Retina (tissue), 1 donor: ENCODE measurements at places on chromosomes 6 and 20.

DNA sequence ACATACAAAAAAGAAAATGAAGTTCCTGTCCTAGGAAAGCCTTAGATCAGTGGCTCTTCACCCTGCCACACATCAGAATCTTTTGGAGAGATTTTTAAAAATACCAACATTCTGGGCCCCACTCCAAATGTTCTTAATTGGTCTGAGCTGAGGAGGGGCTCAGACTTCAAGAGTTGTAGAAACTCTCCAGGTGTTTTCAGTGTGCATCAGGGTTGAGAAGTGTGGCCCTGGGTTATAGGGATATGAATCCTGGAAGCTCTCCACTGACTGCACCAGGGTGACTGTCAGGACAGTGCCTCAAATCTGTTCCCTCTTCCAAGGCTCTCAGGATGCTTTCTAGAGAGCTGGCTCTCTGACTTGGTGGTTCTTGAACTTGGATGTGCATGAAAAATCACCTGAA lies 5.5 kb upstream of the MYLK2 start:
- no peak for DNase-seq

DNA sequence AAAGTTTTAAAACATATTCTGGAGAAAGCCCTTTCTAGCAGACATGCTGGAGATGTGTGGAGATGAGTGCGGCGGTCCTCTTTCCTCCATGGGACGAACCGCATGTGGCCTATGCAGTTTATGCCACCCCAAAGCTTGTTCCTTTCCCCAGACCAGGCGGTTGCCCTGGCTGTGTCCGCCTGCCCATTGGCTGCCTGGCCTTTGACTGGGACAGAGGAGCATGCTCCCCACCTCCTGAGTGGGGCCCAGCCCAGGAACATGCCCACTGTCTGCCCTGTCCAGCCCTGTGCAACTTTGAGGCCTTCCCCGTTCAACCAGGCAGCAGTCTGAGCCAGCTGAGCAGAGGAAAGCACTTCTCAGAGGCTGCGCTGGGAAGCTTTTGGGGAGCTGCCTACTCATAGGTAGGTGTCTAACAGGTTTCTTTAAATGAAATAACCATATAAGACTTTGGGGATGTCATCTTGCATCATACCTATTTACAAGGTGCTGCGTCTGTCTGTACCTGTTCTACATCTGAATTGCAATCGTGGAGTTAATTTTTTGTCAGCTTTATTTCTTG lies 20.6 kb downstream of the FOXC1 start:
- no peak for DNase-seq

DNA sequence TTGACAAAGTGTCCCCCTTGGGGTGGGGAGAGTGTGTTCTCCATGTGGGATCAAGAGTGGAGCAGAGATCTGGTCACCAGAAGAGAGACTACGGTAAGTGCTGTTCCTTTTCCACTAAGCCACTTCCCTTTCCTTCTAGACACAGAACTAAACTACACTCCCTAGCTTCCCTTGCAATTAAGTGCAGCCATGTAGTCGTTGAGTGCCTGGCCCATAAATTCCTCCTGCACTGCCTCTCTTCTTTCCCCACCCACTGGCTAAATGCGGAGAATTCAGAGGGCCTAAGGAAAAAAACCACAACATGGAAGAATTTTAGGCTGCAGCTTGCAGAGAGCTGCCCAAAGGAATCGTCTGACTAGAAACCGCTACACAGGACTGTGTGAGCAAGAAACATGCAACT lies 1.5 kb downstream of the WDR27 start:
- DNase-seq = no peak

- no peak for DNase-seq
Observed at GRCh38 chr6:137746264-137746663, 120.8 kb upstream of the TNFAIP3 start.

DNA sequence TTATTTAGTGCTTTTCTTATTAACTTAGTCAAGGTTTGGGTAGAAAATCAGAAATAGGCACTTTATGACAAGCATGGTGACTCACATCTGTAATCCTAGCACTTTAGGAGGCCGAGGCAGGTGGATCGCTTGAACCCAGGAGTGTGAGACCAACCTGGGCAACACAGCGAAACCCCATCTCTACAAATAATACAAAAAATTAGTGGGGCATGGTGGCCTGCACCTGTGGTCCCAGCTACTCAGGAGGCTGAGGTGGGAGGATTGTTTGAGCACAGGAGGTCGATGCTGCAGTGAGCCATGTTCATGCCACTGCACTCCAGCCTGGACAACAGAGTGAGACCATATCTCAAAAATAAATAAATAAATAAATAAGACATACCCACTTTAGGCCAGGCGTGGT lies 51.3 kb upstream of the THEMIS start:
- DNase-seq = no peak

- DNase-seq = no peak
Observed at GRCh38 chr20:52812231-52812847, 159.8 kb upstream of the TSHZ2 start.

- DNase-seq = peak; percentile 7
Observed at GRCh38 chr6:113281014-113281413, 576.1 kb upstream of the MARCKS start.

GRCh38 chr6:38417521-38417920 lies 222.2 kb downstream of the BTBD9 start:
- no peak for DNase-seq

- no peak for DNase-seq
Observed at GRCh38 chr20:59958626-59959025, 403 bp downstream of the CDH26 start.

DNA sequence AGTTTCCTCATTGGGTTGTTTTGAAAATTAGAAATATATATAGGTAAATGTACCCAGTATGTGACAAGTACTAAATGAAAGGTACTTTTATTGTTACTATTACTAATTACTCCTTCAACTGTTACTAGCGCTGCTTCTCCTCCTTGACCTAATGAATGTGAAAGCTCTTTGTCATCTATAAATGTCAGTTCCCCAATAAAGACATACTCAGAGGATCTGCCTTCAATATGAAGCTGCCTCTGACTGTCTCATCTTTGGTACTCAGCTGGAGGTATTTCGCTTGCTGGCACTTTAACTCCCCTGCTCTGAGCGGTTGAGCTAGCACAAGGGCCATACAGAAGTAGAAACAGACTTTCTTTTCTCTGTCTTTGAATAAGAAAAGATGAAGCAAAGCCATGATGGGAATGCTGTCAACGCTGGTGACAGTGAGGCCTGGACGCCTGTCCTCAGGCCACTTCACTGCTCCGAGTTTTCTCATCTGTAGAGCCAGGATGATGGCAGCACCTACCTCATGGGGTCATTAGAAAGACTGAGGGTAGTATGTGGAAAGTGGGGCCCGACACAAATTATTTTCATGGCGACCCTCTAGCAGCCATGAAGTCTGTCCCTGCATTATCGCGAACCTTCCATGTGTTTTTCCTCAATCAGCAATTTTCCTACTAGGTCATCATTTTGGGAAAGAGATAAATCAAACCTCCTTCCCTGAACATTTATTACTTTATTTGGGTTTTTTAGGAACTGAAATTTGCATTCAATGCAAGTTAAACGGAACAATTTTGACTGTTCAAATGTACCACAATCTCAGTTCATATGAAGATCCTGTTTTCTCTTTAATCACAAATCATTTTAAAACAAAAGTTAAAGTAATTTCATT lies 55.9 kb upstream of the SNX9 start:
- DNase-seq = no peak

DNA sequence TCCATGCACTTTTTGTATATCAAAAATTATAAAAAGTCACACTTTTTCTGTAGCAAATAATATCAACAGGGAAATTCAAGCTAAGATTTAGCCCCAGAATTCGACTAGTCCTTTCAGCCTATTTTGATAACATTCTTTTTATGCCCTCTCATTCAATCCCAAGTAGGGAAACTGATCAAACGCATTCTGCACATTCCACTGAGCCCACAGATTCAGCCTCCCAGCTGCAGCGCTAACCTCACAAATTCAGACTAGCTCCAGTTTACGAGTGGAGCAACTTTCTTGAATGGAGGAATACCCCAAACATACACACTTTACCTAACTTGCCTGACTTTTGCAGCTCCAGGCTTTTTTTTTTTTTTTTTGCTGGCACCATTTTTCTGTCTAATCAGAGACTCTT lies 70.3 kb upstream of the HEY2 start:
- no peak for DNase-seq

GRCh38 chr6:88725111-88725975 lies 238.1 kb downstream of the RNGTT start:
- no peak for DNase-seq

DNA sequence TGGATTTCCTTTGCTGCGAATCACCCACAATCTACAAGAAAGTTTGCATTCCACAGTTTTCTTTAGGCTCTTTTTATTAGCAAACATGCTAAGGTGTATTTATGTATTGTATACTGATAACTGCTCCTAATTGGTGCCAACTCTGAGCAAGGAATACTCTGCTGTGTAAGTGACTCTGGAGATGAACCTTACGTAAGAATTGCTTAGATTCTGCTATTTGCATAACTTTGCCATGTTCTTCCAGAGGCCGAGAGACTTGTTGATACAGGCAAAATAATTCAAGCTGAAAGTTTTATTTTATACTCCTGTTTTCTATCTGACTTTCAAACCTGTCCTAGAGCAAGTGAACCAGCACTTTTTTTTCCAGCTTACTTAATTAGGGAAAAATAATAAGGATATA lies 461.3 kb downstream of the GJA1 start:
- DNase-seq = no peak

DNA sequence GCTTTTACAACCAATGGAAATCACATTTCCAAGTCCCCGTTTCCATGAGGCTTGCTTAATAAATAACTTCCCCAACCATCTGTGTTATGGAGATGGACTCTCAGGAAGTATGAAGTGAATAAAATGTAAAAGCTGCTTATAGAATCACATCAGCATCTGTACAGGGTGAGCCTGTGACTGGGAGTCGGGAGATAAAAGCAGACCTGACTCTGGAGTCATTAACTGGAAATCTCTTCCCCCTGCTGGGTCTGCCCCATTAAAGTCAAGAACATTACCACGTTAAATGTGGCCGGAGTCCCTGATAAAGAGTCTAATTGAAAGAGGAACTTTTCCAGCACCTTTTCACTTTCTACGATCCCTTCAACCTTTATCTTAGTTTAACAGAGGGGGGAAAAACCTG lies 368.5 kb downstream of the DOK5 start:
- DNase-seq = peak; percentile 16

DNA sequence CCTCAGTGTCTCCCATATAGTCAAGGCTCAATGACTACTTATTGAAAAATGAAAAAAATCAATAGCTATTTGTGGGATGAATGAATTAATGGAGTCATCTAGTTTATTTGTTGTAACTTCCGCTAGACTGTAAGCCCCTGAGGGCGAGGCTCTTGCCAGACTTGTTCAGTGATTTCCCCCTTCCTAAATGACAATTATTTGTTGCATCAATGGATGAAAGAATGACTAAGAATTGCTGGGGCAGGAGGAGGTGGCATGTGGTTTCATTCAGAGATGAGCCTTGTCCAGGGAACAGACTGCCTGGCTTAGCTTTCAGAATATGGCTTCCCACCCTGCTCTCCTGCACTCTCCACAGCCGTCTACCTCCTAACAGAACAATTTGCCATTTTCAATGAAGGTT lies 1.1 kb upstream of the PRELID3B start:
- peak; percentile 29 for DNase-seq

GRCh38 chr20:14093652-14094051 lies 98.3 kb downstream of the MACROD2 start:
- DNase-seq = no peak

DNA sequence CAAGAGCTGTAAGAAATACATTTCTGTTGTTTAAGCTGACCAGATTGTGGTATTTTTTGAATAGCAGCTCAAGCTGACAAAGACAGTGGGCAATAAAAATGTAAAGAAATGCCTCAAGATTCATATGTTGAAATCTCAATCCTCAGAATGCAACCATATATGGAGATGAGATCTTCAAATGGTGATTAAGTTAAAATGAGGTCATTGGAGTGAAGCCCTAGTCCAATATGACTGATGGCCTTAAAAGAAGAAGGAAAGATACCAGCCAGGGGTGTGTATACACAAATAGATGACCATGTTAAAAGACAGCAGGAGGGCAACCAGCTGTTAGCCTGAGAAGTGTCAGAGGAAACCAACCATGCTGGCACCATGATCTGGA lies 7.1 kb upstream of the DDO start:
- no peak for DNase-seq

- no peak for DNase-seq
Observed at GRCh38 chr6:116025405-116025804, 35.3 kb downstream of the FRK start.

DNA sequence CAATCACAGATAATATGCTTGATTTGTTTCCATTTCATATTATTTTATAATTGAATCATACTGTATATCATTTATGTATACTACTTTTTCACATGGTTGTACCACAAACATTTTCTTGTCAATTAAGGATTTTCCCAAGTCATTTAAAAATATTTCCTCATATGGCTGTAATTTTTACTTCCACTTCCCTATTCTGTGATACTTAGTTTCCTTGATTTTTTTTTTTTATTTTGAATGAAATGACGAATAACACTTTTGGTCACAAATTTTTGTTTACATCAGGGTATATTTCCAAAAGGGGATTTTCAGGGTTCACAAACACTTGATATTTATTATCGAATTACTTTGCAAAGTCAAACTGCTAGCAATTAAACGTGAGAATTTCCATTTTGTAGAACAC lies 515.6 kb downstream of the KIF16B start:
- no peak for DNase-seq

DNA sequence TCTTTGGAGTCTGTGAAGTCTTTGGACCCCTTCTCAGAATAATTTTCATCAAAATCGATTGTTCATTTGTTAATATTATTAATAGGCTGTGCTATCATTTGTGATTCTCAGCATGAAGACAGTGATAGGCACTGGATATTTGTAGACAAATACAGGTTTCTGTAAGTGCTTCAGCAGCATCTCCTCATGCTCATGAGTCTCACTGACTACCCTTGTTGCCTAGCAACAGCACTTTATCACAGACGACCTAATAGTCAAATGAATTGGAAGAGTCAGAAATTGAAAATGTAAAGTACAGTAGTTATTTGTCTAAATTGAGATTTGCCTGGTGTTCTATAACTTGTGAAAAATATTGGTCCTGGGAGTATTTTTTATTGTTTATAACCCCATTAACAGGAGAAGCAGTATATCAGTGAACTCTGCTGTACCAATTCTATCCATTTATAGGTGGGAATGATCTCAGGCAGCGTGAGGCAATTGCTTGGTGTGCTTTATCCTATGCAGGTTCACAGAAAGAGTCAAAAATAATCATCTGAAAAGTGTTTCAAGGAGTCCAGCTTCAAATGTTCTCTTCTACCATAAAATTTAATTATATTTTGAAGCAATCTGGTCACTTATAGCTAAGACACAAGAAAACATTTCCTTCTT lies 684.6 kb downstream of the RFPL4B start:
- DNase-seq = peak; percentile 43

- no peak for DNase-seq
Observed at GRCh38 chr6:34731393-34732060, 25.8 kb upstream of the SNRPC start.

- peak; percentile 37 for DNase-seq
Observed at GRCh38 chr20:61980647-61981583, 84.8 kb downstream of the TAF4 start.

- no peak for DNase-seq
Observed at GRCh38 chr6:75794351-75794846, 45.4 kb downstream of the MYO6 start.
